ENCODE measurements at places on chromosomes 7 and 10.

- DNase-seq = no peak
These were observed 786.0 kb downstream of the NRG3 start for GRCh38 chr10:82660986-82661385.

GRCh38 chr10:126203746-126204145 is 184.5 kb downstream of the ADAM12 start:
- DNase-seq = no peak

GRCh38 chr7:87447116-87447635 is 28.3 kb downstream of the ABCB4 start:
- no peak for DNase-seq

- no peak for DNase-seq
These were observed 213.9 kb upstream of the LRRN3 start for GRCh38 chr7:110877016-110877415.

- no peak for DNase-seq
These were observed 116.3 kb downstream of the MLLT10 start for GRCh38 chr10:21650353-21650752.

- DNase-seq = no peak
These were observed 104.2 kb downstream of the KIF20B start for GRCh38 chr10:89805599-89806013.

DNA sequence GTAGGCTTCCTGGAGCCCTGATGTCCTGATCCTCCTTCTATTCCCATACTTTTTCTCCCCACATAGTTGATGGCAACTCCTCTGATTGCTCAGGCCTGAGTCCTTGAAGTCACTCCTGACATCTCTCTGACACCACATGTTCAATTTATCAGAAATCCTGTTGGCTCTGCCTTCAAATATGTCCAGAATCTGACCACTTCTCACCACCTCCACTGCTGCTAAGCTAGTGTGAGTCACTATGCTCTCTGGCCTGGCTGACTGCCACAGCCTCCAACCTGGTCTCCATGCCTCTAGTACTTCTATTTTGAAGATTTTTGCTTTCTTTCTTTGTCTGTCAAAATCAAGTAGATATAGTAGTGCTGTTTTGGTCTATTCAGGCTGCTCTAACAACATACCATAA is 53.0 kb downstream of the TMEM229A start:
- no peak for DNase-seq

- DNase-seq = no peak
These were observed 100.3 kb downstream of the CCSER2 start for GRCh38 chr10:84428711-84429110.

DNA sequence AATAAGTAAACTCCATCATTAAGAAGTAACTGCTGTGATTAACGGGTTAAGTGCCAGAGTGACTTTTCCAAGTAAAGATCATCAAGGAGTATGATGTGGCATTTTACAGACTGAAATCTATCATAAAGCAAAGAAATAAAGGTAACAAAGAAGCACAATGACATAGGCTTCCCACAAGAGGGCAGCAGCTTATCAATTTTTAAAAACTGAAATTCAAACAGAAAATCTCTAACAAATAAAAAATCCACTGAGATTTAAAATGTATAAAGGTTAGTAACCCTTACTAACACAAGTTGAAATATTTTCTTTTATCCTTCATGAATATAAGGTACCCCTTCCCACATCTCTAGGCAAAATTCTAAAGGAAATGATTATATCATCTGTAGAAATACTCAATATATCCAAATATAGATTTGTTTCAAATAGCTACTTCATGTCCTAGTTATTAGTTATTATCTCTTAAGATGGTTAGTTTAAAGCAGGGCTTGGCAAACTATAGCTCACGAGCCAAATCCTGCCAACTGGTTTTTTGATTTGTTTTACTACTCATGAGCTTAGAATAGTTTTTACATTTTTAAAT is 29.2 kb downstream of the FAM3C start:
- DNase-seq = no peak

DNA sequence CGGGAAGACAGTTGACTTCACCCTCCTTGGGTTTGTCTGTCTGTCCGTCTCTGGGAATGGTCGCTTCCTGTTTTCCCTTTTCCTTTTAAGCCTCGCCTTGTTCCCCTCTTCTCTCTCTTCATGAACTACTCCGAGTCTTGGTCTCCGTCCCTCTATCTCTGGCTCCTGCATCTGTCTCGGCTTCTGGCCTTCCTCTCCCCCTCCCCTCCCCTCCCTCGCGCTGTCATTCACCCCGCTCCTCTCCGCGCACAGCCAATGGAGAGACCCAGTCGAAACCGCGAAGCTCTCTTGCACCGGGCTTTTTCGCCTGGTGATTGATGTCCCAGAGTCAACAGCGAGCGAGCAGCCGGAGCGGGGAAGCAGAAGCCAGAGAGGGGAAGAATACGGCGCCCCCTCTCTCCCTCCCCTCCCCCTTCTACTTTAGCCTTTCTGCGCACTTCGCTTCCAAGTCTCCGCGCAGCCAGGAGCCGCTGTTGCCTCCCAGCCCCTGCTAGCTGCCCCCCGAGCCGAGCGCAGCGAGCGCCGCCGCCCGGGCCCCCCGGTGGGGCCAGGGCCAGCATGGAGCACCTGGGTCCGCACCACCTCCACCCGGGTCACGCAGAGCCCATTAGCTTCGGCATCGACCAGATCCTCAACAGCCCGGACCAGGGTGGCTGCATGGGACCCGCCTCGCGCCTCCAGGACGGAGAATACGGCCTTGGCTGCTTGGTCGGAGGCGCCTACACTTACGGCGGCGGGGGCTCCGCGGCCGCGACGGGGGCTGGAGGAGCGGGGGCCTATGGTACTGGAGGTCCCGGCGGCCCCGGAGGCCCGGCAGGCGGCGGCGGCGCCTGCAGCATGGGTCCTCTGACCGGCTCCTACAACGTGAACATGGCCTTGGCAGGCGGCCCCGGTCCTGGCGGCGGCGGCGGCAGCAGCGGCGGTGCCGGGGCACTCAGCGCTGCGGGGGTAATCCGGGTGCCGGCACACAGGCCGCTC is at the start of gene TLX1:
Gene TLX1, plus strand, starts transcription at position 317 of the 978 bp plus-strand sequence. Its CDS starts 242 bp downstream, at position 559.
- no peak for DNase-seq

DNA sequence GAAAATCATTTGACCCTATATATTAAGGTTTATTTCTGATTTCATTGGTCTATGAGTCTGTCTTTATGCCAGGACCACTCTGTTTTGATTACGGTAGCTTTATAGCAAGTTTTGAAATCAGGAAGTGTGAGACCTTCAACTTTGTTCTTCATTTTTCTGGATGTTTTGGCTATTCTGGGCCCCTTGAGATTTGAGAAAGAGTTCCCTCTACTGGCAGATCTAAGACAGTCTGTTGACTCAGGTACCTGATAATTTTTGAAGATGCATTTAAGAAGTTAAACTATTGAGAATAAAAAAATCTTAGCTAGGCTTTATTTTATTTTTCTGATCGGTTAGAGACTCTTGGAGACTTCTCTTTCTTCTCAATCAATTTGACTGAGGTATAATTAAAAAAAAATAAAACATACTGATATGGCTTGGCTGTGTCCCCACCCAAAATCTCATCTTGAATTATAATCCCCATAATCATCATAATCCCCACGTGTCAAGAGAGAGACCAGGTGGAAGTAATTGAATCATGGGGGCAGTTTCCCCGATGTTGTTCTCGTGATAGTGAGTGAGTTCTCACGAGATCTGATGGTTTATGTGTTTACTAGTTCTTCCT is 209.2 kb downstream of the SNX10 start:
- no peak for DNase-seq

GRCh38 chr10:75283671-75284470 is 48.1 kb upstream of the COMTD1 start:
- DNase-seq = no peak

- DNase-seq = no peak
These were observed 60.4 kb upstream of the NCAPG2 start for GRCh38 chr7:158765020-158765419.

DNA sequence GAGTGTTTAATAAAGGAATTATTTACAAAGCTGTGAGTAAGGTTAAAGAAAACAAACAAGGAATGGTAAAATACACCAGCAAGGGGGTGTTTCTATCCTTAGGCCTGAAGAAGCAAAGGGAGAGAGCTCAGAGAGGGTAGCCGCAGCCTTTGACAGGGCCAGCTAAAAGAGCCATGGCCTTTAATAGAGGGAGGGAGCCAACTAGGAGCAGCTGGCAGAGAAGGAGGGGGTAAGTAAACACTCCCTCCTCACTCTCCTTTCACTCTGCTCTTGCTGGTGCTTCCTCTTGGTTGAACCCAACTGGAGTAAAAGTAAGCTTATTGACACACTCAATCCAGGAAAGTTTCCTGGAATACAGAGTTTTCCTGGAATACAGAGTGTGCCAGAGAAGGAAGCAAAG is 87.5 kb downstream of the CH25H start:
- DNase-seq = no peak

GRCh38 chr7:96067321-96067720 is 254.6 kb downstream of the SLC25A13 start:
- DNase-seq = no peak

DNA sequence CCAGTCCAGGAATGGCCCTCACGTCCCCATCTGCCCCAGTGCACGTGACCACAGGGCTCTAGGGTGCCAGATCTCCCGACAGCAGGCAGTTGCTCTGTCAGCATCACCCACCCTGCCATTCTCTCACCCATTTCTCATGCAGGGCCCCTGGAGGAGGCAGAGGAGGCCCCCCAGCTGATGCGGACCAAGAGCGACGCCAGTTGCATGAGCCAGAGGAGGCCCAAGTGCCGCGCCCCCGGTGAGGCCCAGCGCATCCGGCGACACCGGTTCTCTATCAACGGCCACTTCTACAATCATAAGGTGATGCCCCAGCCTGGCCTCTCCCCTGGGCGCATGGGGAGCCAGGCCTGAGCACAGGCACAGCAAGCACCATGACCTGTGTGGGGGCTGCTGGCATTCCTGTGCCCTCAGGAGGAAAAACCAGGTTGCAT is 6.1 kb upstream of the DEPP1 start:
- DNase-seq = no peak

DNA sequence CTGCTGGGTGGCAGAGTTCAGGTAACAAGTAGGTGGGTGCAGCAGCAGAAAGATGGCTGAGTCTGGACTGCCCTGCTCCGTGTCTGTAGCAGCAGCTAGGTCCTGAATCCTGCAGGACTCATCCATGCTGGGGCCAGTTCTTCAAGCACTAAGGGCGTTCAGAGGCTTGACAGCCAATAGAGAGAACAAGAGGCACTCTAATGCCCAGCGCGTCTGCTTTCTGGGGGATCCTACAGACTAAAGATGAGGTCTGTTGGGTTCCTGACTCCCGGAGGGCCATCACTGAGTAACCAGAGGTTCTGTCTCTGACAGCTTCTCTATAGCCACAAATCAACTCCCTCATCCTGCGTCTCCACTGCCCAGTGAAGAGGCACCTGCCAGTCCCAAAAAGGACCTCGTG is 125.5 kb downstream of the PTPN20 start:
- DNase-seq = no peak

- DNase-seq = no peak
These were observed 11.8 kb downstream of the COG5 start for GRCh38 chr7:107551936-107552335.

DNA sequence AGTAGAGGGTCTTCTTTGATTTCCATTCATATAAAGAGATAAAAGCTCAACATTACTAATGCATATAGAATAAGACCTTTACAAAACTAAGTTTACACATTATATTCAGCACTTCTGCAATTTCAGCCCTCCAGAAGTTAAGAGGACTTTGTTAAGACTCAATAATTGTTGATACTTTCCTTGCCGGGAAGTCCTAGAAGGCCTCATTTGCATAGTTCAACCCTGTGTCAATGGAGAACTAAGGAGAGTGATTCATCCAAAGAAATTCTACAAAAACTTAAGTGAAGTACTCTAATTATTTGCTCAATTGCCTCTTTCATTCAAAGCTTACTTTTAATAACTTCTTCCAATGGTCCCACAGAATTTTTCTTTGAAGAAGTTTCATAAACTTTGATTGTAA is 1060.3 kb upstream of the CELF2 start:
- DNase-seq = no peak

DNA sequence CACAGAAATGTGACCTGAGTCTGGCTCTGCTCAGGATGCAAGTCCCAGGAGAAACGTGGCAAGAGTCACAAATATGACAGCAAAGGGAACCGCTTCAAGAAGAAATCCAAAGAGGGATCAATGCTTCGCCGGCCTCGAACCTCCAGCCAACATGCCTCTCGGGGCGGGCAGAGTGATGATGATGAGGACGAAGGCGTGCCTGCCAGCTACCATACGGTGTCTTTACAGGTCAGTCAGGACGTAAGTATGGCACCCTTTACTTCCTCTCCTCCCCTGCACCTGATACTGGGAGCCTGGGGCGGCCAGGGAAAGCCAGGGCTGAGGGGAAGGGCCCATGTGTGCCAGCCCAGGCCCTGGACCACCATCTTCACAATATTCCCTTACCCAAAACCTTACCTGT is 18.6 kb upstream of the NFKB2 start:
- DNase-seq = no peak

- no peak for DNase-seq
These were observed 126.7 kb upstream of the STK17A start for GRCh38 chr7:43456200-43456599.

- no peak for DNase-seq
These were observed 41.0 kb upstream of the ZNF518A start for GRCh38 chr10:96089116-96089515.

- DNase-seq = no peak
These were observed 162.4 kb downstream of the AGMO start for GRCh38 chr7:15399441-15399840.

DNA sequence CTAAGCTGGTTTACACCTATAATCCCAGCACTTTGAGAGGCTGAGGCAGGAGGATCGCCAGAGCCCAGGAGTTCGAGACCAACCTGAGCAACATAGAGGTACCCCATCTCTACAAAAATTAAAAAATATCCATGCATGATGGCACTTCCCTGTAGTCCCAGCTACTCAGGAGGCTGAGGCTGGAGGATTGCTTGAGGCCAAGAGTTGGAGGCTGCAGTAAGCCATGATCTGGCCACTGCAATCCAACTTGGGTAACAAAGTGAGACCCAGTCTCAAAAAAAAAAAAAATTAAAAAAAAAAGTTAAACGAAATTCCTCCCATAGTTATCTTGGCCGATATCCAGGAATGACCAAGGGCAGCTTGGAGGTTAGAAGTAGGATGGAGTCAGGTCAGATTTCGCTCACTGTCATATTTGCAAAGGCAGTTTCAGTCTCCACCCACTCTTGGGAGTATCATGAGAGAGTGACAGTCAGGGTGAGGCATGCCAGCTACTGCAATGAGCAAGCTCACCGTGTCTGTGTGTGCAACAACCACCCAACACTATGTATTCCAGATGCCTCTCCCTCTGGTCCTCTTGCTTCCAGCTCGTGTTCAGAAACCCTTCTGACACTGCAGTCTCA is 6.0 kb upstream of the ZDHHC4 start:
- no peak for DNase-seq

- no peak for DNase-seq
These were observed 135.3 kb downstream of the OAT start for GRCh38 chr10:124283215-124283948.

GRCh38 chr10:117449636-117450035 is 74.4 kb upstream of the PDZD8 start:
- DNase-seq = no peak

GRCh38 chr7:90877201-90877600 is 281.1 kb downstream of the CDK14 start:
- DNase-seq = no peak

- no peak for DNase-seq
These were observed 252.9 kb downstream of the MAD1L1 start for GRCh38 chr7:1979591-1980560.
